GM23248 (cell line): ENCODE measurements at places on chromosomes 6 and 20. TPM values are rescaled to one million over a fixed set of nuclear protein-coding genes. Genes with fewer than 3 reads are reported as not detected.
A peak's percentile ranks its signal among the peaks of the same experiment; 100 is the strongest.

- DNase-seq: no peak
Measured at GRCh38 chr6:107244082-107244741, 128.9 kb upstream of the BEND3 start.

GRCh38 chr6:161829291-161829729 is 555.4 kb upstream of the AGPAT4 start:
- DNase-seq: no peak

DNA sequence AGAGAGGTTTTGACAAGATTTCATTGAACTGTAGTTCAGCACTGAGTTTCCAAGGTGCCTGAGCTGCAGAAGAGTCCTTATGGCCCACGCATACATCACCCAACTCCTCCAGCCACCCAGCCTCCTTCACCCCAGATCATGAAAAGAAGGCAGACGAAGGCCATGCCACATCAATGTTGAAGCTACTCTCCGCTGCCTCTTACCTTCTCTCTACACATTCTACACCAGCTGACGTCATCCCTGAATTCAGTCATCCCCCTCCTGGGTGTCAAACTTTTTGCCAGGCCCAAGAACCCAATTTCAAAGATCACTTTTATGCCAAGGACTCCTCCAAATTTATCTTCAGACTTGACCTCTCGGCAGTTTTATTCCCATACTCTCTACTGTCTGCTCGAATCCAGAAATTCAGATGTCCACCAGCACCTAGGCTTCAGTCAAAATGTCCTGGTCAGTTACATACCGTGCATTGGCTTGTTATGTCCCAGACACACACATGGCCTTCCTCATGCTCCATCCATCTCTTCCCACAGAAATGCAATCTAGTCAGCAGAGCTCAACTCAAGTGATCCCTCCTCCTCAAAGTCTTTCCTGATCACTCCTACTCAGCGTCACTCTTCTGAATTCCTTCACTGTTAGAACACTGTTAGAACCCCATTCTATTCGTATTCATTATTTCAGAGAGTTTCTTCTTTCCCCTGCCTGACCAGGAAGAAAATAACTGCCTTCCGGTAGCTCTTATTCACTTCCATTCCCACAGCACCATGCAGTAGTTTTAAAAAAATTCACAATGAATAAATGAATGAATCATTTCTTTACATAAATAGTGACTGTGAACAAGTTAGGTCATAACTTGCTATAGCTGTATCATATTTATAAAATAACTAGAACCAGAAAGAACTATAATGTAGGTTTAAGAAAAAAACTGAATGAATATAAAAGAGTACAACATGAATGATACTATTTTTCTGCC is 11.5 kb downstream of the ATXN1 start:
- no peak for DNase-seq

DNA sequence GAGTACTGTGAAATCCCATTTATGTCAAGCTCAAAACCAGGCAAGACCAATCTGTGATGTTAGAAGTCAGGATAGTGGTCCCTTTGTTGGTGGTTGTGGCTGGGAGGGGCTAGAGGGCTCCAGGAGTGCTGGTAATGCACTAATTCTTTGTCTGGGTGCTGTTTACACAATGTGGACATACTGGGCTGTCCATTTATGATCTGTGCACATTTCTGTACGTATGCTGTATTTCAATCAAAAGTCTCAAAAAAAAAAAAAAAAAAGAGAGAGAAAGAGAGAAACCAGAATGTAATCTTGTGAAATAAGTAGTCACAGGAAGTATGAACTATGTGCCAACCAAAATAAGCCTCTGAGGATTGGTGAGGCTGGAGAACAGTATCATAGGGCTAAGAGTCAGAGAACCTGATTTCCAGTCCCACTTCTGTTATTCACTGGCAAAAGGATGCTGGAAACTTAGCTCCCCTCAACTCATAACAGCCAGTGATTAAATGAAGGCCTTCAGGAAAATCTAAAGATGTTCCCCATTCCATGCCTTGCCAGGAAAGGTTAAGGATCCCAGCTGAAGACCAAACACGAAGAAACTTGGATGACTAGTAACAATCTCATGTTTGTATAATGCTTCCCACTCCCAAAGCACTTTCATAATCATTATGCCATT is 19.6 kb upstream of the TRAM2 start:
- peak; percentile 78 for DNase-seq

PDYN gene
- not detected in 2 replicates for total RNA-seq

DNA sequence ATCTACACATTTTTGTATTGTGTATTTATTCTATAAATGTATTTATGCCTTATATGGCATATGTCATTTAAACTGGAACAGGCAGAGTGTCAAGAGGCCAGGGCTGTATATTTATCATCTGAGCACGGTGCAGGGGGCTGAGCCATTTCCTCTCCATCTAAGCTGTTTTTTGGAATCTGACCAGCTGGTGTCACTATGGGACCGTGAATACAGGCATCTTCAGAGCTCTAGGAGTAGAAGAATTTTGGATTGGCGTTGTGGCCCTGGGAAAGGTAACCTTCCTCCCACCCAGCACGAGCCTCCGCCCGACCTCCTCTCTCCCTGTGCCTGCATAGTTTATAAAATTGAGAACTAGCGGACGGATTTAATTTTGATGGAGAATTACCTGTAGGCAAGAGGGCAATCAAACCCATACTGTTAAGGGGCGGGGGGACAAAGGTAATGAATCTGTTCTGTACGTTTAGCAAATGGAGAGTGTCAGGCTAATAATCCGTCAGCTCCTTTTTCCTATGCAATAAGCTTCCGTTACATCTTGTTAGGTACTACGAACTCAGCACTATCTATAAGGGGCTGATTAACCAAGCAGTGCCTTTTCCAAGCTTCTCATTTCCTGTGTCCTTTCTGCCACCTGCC is 29.0 kb upstream of the EEF1E1 start:
- peak; percentile 82 for DNase-seq

- peak; percentile 44 for DNase-seq
Measured at GRCh38 chr6:52664991-52665686, 5.8 kb upstream of the TMEM14A start.

DNA sequence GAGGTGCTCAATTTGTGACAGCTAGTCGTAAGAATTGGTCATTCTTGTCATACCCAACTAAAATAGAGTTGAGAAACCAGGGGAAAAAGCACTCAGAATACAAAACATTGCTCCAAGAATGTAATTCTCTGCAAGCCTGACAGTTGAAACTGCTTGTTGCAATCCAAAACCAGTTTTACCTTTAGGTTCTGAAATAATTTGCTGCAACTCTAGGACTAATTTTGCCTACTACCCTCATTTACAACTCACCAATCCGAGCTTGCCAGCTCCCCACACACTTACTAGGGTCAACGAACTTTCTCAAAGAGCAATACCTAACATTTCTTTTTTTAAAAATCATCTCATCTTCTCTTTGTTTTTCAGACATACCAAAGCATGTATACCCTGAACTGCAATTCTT is 29.7 kb downstream of the LIN28B start:
- DNase-seq: no peak

- no peak for DNase-seq
Measured at GRCh38 chr6:116533233-116533957, 12.1 kb downstream of the TRAPPC3L start.

- DNase-seq: no peak
Measured at GRCh38 chr6:20279051-20279450, 66.8 kb upstream of the MBOAT1 start.

DNA sequence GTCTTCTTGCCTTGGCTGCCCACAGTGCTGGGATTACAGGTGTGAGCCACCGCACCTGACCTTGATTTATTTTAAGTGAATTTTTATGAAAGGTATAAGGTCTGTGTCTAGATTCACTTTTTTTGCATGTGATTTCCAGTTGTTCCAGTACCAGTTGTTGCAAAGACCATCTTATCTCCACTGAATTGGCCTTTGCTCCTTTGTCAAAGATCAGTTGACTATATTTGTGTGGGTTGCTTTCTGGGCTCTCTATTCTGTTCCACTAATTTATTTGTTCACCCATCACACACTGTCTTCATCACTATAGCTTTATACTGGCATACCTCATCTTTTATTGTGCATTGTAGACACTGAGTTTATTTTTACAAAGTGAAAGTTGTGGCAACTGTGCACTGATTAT is 56.3 kb downstream of the ANKS1A start:
- no peak for DNase-seq

GRCh38 chr20:50745634-50746137 is 14.3 kb downstream of the PARD6B start:
- no peak for DNase-seq

ZNF334 gene
- total RNA-seq: 1.4 TPM in 2 replicates

FOXC1 gene
- total RNA-seq: 11.1 and 13.2 TPM in 2 replicates

GRCh38 chr6:158938220-158938619 is 61.8 kb downstream of the RSPH3 start:
- DNase-seq: no peak

MAN1A1 gene
- total RNA-seq: 31.4 and 33.4 TPM in 2 replicates

C2 gene
- 1.3 and 2.1 TPM in 2 replicates for total RNA-seq

DNA sequence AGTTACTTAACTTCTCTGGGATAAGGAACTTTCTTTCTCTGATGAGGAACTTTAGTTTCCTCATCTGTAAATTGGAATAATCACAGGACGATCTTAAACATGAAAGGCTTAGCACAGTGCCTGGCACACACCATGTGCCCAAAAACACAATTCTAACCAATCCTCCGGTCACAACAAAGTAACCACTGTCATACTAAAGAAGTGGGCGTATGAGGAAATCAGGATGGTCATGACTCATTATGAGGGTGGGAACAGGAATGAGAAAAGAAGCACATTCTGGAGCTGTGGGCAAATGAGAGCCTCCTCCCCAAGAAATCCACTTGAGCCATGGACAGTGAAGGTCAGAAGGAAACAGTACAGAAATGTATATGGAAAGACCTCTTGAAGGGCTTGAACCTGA is 82.9 kb downstream of the LRFN2 start:
- DNase-seq: peak; percentile 18

- DNase-seq: no peak
Measured at GRCh38 chr6:168581236-168581635, 140.3 kb downstream of the SMOC2 start.

POM121L2 gene
- total RNA-seq: not detected in 2 replicates

RRAGD gene
- total RNA-seq: not detected in 2 replicates

DNA sequence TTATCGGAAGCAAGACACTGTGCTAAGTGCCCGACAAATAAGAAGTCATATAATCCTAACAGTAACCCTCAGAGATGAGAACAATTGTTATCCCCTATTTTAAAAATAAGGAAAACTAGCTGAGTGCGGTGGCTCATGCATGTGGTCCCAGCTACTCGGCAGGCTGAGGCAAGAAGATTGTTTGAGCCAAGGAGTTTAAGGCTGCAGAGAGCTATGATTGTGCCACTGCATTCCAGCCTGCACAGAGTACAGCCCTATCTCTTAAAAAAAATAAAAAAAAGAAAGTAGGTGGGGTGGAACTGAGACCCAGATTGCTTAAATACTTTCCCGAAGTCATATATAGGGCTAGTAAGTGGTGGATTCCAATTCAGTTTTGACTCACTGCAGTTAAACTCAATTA is 84.7 kb downstream of the UST start:
- peak; percentile 64 for DNase-seq

GRCh38 chr6:139308936-139309603 is 17.3 kb upstream of the TXLNB start:
- peak; percentile 68 for DNase-seq

SPTLC3 gene
- 1.1 and 5.5 TPM in 2 replicates for total RNA-seq

DNA sequence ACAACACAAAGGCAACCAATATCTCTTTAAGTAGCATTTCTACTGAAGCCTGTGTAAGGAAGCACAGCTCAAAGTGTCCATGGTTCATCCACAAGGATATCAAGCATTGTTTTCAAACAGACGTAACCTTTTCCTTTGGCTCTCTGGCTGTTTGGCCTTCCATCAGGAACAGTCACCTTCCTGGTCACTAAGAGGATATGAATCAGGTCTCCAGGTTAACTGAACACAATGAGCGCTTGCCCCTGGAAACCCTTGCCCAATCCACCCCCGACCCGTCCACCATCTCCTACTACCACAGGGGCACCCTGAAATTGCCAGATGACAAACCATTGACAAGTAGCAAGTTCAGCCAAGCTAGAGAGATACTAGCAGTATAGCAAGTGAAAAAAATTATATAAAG is 114.4 kb upstream of the COL21A1 start:
- DNase-seq: no peak

PBOV1 gene
- total RNA-seq: not detected in 2 replicates

RIPPLY2 gene
- total RNA-seq: not detected in 2 replicates

- DNase-seq: peak; percentile 37
Measured at GRCh38 chr6:90000864-90001731, 106.8 kb downstream of the GJA10 start.

ADAM33 gene
- 53.1 and 57.9 TPM in 2 replicates for total RNA-seq

DNA sequence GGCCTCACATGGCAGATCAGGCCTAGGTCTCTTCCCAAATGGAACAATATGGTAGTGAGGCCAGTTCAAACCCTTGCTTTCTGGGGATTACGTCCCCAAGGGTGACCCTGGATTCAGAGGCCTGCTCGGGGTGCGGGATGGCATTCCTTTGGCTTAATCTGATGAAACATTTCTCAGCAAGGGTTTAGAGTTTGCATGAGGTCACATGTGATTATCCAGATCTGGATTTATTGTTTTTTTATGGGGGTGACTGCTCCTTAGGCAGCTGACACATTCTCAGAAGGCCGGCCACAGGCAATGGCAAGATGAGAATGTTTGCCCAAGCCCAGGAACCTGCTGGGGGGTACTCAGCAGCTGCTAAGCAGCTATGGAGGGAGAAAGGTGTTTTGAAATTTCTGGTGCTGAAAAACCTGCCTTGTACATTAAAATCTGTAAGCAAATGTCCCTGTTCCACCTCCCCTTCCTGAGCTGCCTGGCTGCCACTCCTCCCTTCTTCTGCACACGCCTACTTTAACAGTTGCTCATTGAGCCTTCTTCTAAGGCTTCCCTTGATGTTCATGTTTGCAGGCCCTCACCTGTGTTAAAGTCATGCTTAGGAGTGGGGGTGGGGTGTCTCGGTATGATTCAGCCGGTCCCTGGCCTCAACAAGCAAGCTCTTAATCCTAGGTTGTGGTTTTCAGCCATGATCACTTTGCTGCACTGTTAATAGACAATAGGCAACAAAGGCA is 37.9 kb upstream of the FUCA2 start:
- no peak for DNase-seq

DNA sequence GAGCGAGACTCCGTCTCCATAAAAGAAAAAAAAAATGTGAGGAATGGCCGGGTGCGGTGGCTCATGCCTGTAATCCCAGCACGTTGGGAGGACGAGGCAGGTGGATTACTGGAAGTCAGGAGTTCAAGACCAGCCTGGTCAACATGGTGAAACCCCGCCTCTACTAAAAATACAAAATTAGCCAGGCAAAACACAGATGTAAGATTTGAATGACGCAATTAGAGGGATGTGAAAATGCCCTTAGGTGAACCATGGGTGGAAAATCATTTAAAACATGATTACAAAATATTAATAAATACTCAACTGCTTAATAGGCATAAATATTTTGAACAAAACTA is 20.9 kb downstream of the COL9A3 start:
- DNase-seq: no peak

- peak; percentile 71 for DNase-seq
Measured at GRCh38 chr6:34657037-34657306, 39.6 kb downstream of the ILRUN start.
